ENCODE measurements at places on chromosomes 7 and 10.

GRCh38 chr7:81155654-81156373, 237.0 kb upstream of the SEMA3C start:
- DNase-seq, result no peak

DNA sequence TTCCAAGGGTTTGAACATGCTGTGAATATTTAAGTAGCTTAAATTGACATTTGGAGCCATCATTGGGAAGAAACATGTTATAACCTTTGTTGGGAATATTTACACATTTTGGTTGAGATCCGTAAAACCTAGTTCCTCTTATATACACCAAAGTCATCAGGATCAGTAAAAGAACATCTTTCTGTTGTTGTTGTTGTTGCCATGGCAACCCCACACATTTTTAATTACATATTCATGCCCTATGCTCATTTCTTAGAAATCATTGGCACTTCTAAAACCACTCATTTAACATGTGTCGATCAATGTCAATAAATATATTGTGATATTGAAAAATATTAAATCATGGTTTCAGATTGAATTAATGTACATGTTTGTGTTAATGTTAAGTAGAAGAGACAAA, 122.6 kb downstream of the POU6F2 start:
- no peak for DNase-seq

DNA sequence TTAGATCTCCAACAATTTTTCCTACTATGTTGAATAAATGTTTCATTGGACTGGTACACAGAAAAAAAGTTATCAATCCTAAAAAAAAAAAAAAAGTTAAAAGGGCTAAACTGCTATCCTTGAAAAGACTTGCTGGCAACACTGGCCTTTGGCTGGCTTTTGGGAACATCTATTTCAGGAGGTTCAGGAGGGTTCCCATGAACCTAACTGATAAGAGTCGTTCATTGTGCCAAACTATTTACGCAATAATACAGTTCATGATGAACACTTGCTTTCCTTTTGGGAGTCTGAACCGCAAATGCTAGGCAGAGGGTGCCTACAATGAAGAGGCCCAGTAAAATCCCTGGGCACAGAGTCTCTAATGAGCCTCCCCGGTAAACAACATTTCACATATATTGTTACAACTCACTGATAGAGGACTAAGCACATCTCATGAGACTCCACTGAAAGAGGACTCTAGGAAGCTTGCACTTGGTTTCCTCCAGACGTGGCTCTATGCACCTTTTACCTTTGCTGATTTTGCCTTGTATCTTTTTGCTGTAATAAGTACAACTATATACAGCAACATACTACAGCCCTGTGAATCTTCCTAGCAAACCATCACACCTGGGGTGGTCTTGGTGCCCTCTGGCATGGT, 45.0 kb downstream of the ZFAND4 start:
- no peak for DNase-seq

DNA sequence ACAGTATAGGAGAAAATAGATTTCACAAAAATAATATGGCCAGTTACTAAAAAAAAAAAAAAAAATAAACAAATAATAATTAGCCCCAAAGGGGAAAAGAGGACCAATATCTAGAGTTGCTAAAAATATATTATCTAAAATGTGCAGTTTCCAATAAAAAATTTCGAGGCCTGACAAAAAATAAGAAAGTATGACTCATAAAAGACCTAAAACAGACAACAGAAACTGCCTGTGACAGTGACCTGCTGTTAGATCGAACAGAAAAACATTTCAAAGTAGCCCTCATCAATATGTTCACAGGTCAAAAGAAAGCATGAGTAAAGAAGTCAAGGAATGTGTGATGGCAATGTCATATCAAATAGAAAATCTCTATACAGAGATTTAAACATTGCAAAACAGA, 11.8 kb upstream of the TSPAN12 start:
- DNase-seq, result no peak

DNA sequence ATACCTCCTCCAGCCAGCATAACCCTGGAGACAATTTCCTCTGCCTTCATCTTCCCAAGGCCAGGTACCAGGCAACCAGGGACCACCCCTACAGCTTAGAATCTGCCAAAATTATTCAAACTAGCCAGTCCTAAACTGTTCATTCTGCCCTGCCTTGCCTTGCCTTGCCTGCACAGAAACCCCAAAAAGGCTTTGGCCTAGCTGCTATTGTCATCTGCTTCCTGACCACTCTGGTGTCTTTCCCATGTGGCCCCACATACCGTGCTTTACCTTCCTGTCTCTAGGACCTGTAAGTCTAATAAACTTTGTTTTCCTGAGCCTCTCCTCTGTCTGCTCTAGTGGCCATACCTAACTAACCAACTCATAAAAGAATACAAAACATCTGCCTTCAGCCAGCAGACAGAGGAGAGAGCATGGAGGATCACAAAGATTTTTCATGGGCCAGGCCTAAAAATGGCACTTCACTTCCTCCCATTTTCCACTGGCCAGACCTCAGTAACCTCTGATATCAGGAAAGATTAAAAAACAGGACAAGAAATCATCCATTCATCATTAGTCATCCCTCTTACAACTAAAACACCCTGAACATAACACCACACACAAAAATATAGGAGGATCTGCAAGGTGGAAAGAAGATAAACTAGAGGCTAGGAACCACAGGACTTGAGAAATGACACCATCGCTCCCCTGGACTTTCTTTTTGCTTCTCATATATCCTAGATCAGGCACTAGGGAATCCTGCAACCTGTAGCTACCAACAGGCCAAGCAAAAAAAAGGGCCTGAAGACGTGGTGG, 51.5 kb downstream of the IMMP2L start:
- DNase-seq, result no peak

DNA sequence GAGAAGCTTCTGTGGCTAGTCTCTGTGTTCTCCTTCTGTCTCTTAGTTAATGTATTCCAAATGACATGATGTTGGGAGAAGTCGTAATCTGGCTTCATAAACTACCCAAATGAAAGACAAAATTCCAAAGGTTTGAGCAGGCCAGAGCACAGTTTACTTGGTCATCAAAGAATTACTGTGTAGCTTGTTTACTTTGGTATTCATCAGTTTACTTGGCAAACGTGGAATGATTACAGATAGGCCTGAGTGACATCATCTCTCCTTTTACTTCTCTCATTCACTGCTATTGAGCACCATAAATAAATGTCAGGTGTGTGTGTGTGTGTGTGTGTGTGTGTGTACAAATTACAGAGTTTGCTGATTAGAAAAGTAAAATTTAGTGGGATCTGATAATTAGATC, 327.3 kb downstream of the PHTF2 start:
- no peak for DNase-seq

DNA sequence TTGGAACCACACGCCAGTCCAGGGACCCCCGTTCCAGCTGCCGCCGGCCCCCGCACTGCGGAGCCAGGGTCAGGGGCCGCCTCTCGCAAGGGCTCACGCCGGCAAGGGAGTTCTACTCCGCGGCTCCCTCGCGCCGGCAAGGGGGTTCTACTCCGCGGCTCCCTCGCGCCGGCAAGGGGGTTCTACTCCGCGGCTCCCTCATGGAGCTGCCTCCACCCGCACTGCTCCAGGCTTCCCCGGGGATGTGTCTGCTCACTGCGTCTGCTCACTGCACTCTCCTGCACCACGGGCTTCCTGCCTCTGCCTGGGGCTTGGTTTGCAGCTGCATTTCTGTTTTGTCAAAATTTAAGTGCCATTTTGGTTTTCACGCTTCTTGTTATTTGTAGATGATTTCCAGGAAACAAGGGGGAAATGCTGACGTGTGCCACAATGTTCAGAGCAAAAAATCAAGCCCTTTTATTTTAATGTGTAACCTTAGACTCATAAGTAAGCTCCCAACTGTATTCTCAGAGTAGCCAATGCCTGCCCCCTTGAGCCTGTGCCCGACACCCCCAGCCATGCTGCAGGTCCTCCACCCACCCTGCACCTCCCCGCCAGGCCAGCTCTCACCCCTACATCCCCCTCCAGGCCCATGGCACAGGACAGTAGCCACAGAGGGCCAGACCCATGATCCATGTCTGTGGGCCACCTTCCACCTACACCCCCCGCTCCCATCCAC, 246.2 kb downstream of the MAD1L1 start:
- peak; percentile 54 for DNase-seq

GRCh38 chr10:47264797-47265281, 35.2 kb upstream of the GDF10 start:
- no peak for DNase-seq

DNA sequence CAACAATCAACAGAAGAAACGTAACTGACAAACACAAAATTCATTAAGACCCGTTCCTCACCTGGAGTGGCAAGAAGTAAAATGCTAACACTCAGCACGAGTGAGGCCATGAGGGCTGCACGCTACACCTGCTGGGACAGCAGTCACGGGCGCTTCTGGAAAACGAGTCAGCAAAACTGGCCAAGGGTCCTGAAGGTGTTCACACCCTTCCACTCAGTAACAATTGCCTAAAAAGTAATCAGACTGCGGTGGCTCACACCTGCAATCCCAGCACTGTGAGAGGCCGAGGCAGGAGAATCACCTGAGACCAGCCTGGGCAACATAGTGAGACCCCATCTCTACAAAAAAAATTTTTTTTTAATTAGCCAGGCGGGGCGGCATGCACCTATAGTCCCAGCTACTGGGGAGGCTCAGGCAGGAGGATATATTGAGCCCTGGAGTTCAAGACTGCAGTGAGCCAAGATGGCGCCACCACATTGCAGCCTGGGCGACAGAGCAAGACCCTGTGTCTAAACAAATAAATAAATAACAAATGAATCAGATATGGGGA, 199.1 kb downstream of the MAD1L1 start:
- no peak for DNase-seq

DNA sequence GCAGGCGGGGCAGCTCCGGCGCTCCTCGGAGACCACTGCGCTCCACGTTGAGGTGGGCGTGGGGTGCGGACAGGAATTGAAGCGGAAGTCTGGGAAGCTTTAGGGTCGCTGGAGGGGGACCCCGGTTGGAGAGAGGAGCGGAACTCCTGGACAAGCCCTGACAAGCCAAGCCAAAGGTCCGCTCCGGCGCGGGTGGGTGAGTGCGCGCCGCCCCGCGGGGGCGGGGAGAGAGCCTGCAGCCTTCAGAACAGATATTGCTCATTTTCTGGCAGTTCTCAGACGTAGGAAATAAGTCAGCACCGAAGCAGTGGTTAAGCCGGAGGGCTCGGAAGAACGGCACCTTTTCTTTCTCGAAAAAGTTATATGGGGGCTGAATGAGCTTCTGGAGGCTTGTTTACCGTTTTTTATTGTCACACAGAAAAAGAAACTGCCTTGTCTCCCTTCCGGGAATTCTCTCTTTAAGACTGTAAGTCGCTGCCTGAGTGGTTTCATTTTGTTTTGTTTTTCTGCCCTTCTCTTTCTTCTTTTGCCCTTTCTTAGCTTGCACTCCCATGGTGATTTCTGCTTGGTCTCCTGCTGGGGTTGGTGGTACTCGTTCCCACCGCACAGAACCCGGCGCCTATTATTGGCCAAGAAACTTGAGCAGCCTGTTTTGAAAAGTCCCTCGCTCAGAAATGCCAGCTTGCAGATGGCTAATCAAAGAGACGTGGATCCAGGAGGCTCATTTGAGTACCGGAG, 732 bp downstream of the FAS start:
- peak; percentile 73 for DNase-seq

- DNase-seq, result no peak
These were observed 90.5 kb downstream of the PLXNA4 start for GRCh38 chr7:132485600-132486273.

- peak; percentile 18 for DNase-seq
These were observed 90.8 kb downstream of the CHN2 start for GRCh38 chr7:29285444-29285793.

- no peak for DNase-seq
These were observed 273.1 kb upstream of the PITRM1 start for GRCh38 chr10:3445648-3446047.

- no peak for DNase-seq
These were observed 103.1 kb downstream of the NRF1 start for GRCh38 chr7:129714514-129715063.

GRCh38 chr7:54037873-54038272, 504.3 kb upstream of the VSTM2A start:
- DNase-seq, result no peak

DNA sequence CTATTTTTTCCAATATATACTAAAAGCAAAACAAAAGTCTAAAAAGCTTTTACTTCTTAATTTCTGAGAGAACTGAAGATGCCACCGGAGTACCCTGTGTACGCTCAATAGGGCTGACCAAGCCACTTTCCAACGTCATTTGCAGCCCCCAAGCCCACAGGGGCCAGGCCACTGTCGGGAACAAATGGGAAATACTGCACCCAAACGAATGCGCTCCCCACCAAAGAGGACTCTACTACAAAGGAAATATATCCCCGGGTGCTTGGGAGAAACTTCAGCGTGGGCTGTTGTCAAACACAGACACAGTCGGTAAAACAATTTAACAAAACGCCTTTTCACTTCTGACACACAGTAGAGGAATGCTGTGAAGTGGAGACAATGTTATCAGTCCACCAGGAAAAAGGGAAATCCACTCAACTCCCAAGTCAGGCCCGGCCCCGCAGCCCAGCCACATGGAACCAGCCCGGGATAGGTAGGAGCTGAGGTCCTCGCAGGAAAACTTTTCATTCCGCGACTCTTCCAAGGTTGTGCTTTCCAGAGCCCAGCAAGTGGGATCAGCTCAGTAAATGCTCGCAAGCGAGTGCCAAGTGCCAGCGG, 1.4 kb downstream of the PARD3 start:
- DNase-seq, result no peak

DNA sequence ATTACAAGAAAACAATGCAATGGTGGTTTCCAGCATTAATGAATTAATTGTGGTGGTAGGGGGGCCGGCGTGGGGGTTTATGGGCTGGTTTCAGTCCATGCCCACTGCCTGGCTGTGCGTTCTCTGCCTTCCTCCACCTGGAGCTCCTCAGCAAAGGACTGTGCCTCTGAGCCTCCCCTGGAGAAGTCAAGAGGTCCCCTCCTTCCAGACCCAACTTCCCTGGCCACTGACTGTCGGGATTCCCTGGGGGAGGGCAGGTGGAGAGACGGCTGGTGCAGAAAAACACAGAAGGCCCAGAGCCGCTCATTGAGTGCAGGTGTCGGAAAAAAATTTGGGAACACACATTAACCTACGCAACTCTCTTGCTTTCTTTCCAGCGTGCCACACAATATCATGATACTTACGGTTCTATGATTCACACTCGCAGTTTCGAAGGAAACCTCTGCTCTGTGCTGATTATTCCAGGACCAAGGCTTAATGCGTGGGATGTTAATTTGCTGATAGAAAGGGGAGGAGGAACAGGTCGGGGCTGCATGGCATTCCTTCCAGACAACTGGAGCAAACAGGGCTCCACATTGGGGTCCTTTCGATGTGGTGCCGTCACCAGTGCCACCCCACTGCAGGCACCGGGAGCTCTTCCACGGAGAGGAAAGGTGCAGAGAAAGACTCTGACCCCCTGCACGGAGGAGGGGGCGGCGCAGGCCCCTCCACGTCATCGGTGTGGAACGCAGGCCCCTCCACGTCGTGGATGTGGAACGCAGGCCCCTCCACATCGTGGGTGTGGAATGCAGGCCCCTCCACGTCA, 506.7 kb downstream of the DNAJB6 start:
- no peak for DNase-seq
